Thyroid gland (tissue), 4 donors: ENCODE measurements at places on chromosomes 7 and 10. TPM values are rescaled to one million over a fixed set of nuclear protein-coding genes. Genes with fewer than 3 reads are reported as not detected.

DNA sequence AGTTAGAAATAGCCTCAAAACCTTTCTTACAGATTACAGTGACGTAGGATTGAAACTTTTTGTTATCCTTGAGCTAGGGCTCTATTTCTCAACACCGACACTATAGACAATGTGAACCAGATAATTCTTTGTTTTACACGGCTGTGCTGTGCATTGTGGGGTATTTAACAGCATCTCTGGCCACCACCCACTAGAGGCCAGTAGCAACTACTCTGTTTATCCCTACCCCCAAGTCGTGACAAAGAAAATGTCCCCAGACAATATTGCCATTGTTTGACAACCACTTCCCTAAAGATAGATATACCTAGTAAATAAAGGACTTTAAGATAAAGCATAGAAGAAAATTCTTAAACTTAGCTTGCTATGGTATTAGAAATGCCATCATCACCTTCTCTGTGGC lies 359.6 kb downstream of the ARL4A start:
- H3K4me1 ChIP-seq = no peaks in the 10 kb centered on the region
- H3K27ac ChIP-seq = no peak overlapping the region
- no peak overlapping the region for H3K4me3 ChIP-seq
- H3K36me3 ChIP-seq = no peaks in the 10 kb centered on the region
- no peak for DNase-seq

GRCh38 chr7:8291397-8292141 lies 29.6 kb upstream of the ICA1 start:
- no peaks in the 10 kb centered on the region for H3K4me1 ChIP-seq
- H3K4me3 ChIP-seq = no peak overlapping the region
- no peaks in the 10 kb centered on the region for H3K36me3 ChIP-seq
- H3K27me3 ChIP-seq = no peaks in the 10 kb centered on the region
- H3K27ac ChIP-seq = no peak overlapping the region

DNA sequence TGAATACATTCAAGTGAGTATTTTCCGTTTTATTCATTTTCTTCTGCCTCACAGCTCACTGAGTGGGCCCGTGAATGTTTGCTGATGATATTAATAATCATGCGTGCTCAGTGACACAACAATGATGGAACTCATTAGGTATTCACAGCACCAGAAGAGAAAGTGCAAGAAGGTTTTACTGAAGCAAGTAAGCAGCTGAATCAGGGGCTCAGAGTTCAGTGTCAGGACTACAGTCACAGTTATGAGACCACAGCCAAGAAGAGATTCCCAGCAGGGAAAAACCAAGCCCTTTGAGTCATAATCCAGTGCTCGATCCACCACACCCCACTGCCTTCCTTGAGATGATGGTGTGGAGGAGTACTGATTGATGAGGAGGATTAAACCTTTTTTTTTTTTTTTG lies 247.4 kb downstream of the KIAA1217 start:
- no peaks in the 10 kb centered on the region for H3K27me3 ChIP-seq
- H3K4me3 ChIP-seq = no peak overlapping the region

DNA sequence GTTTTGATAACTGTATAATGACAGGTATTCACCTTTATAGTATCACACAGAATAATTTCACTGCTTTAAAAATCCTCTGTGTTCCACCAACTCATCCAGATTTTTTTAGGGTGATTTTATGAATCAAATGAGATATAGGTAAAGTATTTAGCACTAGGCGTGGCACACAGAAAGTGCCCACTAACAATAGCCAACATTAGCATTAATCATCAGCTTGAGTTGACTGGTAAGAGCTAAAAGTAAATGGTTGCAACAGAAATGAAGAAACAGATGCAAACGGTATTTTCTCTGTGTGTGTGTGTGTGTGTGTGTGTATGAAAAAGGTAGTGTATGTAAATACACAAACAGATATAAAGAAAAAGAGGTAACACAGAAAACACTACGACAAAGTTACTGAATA lies 378.8 kb upstream of the ETV1 start:
- no peaks in the 10 kb centered on the region for H3K4me1 ChIP-seq
- H3K27me3 ChIP-seq = no peaks in the 10 kb centered on the region
- no peak for DNase-seq
- no peak overlapping the region for H3K4me3 ChIP-seq
- H3K36me3 ChIP-seq = no peaks in the 10 kb centered on the region
- no peak overlapping the region for H3K27ac ChIP-seq

GPR26 gene
- not detected for total RNA-seq

MEIG1 gene
- total RNA-seq = not detected

CDH23 gene
- 3.0 TPM for total RNA-seq

MNX1 gene
- not detected for total RNA-seq
